HCT116 (cell line): ENCODE measurements at places on chromosomes 13 and 19.

GRCh38 chr19:6725513-6726231 lies 5.2 kb upstream of the C3 start:
- DNase-seq = no peak

DNA sequence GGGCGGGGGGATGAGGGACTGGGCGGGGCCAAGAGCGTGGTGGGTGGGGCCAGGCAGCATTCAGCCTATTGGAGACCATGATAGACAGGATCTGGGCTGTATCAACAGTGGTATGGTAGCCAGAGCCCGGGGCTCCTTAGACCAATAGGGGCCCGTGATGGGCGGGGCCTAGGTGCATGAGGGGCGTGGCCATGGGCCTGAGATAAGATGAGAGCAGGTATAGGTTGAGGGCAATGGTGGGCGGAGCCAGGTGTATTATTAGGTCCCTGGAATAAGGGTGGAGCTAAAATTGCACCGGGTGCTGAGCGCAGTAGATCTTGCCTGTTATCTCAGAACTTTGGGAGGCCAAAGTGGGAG lies 5.3 kb downstream of the ABCA7 start:
- peak; percentile 95 for DNase-seq

DNA sequence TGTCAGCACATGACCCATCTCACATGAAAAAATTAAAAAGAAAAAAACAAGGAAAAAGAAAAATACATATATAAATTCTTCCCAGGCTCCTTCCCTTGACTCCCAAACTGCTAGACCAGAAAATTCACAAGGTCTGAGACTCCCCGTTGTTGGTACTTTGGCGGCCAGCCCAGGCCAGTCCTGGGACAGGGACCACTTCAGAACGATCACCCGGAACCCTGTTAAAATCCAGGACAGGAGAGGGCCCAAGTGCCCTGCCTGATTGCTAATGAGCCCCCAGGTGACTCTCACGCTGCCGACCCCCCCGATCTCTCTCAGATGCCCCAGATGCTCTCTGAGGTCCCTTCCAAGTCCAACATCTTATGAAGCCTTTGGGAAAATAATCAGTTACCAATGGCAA lies 107.2 kb downstream of the COL4A2 start:
- no peak for DNase-seq

- peak; percentile 24 for DNase-seq
These were observed 224.8 kb downstream of the NHLRC3 start for GRCh38 chr13:39263033-39263432.

DNA sequence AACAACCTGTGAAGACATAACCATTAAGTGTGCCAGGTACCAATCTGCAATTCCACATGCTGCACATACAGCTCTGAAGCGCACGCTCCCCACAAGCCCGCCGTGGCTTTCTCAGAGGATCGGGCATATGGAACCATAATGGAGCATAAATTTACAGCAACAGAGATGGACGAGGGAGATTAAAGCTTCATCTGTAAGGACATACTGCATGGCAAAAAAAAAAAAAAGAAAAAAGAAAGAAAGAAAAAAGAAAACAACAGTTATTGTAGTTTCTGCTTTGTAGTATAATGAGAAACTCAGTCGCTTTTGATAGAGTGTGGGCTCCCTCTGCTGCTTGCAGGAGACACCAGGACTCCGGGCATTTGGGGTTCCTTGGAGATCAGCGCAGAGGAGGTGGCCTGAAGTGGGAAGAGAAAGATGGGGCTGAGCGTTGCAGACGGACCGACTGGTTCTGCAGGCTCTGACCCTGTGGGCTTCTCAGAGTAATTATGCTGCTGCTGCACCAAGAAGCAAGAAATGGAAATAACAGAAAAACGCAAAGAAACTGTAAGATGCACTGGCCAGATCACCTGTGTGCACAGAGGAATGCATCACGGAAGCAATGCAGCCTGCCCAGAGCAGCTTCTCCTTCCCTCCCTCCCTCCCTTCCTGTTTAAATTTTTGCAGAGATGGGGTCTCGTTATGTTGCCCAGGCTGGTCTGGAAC lies 10.8 kb upstream of the PDCD5 start:
- DNase-seq = peak; percentile 26

GRCh38 chr13:97471711-97472110 lies 37.7 kb downstream of the RAP2A start:
- no peak for DNase-seq

GRCh38 chr13:103757361-103757760 lies 691.1 kb upstream of the SLC10A2 start:
- no peak for DNase-seq

DNA sequence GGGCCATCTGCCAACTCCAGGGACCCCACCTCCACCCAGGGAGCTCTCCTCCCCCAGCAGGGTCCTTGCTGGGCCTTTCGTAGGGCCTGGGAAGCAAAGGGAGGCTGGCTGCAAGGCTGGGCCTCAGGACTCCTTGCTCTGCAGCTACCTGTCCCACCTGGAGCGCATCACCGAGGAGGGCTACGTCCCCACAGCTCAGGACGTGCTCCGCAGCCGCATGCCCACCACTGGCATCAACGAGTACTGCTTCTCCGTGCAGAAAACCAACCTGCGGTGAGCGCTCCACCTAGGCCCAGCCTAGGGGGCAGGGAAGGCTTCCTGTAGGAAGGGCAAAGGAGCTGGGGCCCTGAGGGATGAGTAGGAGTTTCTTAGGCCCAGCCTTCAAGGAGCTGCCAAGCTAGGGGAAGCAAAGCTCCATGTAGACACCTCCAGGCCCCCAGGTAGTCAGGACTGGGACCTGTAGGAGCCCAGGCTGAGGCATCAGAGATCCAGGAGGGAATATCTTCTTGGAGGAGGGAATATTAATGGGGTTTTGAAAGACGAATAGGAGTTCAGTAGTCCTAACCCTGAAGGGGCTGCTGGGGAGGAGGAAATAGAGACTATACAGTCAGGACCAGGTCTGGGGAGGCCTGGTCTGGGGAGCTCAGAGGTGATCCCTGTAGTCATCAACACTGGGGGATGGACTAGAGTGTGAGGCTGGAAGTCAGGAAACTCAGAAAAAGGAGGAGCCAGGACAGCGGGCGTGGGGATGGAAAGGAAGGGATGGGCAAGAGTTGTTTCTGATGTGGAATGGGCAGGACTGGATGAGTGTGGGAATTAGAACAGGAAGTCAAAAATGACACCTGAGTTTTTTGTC lies 16.0 kb downstream of the GNA15 start:
- no peak for DNase-seq

DNA sequence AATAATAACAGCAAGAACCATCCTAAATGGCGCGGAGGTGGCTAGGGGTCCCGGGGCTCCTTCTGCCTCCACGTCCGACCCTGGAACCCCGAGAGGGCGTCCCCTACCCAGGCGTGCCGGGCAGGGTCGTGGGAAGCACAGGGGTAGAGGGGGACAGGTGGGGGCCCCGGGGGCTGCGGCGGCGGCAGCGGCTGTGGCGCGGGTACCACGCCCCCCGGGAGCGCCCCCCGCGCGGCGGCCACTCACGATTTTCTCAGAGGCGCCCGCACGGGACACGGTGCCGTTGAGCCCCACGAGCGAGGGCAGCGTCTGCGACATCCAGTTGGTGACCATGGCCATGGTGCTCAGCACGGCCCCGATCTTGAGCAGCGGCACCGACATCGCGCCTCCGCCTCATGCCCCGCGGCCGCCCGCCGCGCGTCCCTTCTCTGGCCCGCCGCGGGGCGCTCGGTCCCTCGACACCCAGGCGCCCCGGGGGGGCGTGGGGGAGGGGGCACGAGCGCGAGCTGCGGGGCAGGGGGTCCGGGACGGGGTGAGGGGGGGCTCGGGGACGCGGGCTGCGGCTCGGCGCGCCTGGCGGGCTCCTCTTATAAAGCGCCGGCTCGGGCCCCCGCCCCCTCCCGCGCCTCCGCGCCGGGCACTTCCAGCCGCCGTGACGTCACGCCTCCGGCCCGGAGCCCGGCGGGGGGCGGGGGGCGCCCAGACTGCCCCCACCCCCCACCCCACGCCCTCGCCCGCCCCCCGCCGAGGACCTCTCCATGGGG lies 22.9 kb downstream of the OLFM2 start:
- no peak for DNase-seq

DNA sequence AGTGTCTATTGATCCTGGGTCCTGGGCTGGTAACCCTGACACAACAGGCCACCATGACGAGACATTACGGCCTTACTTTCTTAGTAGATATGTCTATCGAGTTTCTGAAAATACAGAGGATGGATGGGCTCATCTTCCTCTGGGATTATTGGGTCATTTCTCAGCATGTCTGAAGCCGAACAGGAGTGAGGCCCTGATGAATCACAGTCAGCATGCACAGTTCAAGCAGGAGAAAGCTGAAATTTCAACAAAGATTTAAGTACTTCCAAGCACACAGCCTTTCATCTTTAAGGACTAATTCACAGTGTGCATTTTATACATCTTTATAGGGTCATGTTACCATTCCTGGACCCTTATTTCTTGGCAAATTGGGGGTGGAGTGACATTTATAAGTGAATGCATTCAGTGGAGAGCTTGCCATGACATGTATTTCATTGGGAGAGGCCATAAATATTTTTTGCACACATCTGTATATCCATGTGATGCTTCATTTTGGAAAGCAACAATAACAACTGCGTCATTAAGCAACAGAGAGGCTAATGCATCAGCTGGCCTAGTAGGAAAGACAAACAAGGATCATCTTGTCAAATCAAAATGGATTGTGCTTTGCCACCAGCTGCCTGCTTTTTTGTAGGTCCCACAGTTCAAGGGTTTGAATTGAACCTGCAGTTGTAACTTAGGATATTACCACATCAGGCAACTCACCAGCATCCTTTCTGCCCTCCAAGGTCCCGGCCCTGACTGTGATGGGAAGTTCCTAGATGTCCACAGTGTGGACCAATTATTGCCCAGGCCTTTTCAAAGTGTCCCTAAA lies 143.5 kb downstream of the DNAJC15 start:
- no peak for DNase-seq

DNA sequence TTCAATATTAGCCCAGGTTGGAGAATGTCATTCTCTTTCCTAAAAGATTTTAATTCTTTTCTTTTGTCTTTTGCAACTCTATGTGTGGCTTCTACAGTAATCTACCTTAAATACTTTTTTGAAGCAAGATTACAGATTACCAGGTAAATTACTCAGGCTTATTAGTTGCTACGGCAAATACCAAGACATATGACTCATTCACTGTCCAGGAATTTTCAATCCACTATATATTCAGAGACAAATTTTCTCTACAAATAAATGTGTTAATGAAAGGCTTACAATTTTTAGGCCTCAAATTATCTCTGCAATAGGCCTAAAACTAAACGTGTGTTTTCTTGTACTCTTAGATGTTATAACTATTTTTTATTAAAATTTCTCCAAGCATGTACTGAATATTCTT lies 631.3 kb downstream of the DIAPH3 start:
- DNase-seq = no peak

- DNase-seq = no peak
These were observed 29.0 kb downstream of the GPX4 start for GRCh38 chr19:1132552-1133383.

GRCh38 chr13:32213626-32214025 lies 101.5 kb downstream of the ZAR1L start:
- no peak for DNase-seq

- DNase-seq = no peak
These were observed 20.9 kb downstream of the NOSIP start for GRCh38 chr19:49559443-49559842.

DNA sequence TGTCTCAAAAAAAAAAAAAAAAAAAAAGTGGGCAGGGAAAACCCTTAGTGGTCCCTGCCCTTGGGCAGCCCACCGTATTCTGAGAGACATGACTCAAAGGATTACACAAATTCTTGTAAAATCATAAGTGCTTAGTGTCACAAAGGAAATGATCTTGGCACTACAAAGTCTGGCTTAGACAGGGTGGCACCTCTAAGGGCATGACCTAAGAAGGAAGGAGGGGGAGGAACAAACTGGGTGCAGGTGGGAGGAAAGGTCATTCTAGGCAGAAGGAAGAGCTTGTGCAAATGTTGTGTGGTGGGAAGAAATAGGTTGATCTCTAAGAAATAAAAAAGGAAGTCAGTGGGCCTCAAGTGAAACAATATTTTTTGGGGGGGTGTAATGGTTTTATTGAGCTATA lies 10.4 kb downstream of the PNPLA6 start:
- no peak for DNase-seq

GRCh38 chr13:25217023-25217885 lies 45.2 kb upstream of the AMER2 start:
- no peak for DNase-seq

GRCh38 chr13:77000475-77000874 lies 8.6 kb downstream of the CLN5 start:
- no peak for DNase-seq

- DNase-seq = no peak
These were observed 11.7 kb downstream of the NDUFB7 start for GRCh38 chr19:14559916-14560775.

GRCh38 chr13:106077017-106077416 lies 458.4 kb downstream of the EFNB2 start:
- no peak for DNase-seq

GRCh38 chr19:49475995-49476880 lies 2.2 kb downstream of the FLT3LG start:
- DNase-seq = no peak

DNA sequence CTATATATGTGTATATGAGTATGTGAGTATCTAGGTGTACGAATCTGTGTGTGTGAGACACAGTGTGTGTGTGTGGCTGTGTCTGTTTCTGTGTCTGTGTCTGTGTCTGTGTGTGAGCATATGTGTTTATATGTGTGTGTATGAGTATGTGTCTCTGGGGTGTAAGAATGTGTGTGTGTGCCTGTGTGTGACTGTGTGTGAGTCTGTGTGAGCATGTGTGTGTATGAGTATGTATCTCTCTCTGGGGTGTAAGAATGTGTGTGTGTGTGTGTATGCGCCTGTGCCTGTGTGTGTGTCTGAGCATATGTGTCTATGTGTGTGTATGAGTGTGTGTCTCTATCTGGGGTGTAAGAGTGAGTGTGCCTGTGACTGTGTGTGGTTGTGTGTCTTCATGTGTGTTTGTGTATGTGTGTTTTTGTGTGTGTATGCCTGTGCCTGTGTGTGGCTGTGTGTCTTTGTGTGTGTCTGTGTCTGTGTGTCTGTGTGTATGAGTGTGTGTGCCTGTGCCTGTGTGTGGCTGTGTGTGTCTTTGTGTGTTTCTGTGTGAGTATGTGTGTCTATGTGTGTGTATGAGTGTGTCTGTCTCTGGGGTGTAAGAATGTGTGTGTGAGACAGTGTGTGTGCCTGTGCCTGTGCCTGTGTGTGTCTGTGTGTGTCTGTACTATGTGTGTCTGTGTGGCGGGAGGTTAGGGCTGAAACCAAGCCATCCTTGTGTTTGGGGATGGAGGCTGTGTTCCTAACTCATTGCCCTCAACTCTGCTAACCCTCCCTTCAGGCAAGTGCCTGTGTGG lies 11.2 kb downstream of the AXL start:
- DNase-seq = no peak

- DNase-seq = no peak
These were observed 48.7 kb upstream of the ZNF507 start for GRCh38 chr19:32296694-32297093.

DNA sequence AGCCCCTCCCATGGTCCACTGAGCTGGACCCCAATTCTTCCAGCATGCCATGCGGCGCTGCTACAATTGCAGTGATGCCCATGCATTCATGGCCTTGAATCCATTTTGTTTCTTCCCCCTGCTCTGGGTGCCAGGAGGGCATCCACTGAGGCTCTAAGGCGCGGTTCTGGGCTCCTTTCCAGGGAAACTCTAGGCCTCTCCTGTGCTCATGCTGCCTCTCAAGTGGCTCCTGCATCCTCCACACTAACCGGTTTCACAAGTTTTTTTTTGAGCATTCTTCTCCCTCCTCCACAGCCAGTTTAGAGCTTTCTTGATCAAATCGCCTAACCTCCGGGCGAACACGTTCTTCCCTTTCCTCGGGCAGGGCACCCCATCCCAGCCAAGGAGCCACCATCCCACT lies 69.1 kb upstream of the FLT1 start:
- DNase-seq = no peak
